ENCODE measurements at places on chromosomes 13 and 19. TPM values are rescaled to one million over a fixed set of nuclear protein-coding genes. Genes with fewer than 3 reads are reported as not detected.

DNA sequence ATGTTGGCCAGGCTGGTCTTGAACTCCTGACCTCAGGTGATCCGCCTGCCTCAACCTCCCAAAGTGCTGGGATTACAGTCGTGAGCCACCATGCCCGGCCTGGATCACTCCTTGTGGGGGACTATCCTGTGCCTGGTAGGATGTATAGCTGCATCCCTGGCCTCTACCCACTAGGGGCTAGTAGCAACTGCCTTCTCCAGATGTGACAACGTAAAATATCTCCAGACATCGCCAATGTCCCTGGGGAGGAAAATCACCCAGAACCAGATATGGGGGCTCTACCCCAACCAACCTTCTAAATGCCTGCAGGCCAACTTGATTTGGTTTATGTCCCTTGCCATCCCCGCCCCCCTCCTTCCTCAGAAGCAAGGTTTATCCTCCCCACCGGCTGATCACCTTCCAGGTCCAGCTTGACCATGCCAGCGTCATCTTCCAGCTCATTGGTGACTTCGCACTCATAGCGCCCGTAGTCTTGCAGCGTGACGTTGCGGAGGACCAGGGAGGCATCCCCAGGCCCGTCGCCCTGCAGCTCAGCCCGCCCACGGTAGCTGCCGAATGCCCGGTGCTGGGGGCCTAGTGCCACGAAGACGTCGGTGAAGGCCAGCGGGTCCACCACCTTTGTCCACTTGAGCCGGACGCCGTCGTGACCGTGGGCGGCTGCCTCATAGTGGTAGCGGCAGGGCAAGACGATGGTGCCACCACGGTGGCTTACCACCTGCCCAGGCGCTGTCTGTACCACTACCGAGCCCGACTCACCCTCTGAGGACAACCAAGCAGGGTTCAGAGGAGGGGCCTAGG, 12.5 kb downstream of the TM6SF2 start:
- H3K27me3 ChIP-seq = no peaks in the 10 kb centered on the region
- H3K4me3 ChIP-seq = no peak overlapping the region
- no peak for DNase-seq

DNA sequence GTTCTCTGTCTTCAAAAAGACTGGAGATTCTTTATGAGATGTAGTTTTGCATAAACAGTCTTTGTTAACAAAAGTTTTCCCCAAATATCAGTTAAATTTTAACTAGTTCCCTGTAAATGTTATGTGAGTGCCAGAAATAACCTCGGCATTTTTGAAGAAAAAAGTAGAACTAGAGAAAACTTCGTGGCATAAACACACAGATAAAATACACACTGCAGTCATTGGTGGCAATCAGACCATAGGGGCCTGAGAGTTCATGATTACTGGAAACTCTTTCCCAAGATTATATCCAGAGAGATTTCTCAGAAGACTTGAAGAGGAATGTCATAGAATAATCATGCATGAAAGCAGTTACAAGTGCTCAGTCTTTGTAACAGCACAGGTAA, 190.0 kb downstream of the MZT1 start:
- no peaks in the 10 kb centered on the region for H3K27me3 ChIP-seq
- H3K4me1 ChIP-seq = no peaks in the 10 kb centered on the region
- H3K36me3 ChIP-seq = no peaks in the 10 kb centered on the region
- DNase-seq = no peak
- H3K27ac ChIP-seq = no peak overlapping the region

The TLE6 gene
- total RNA-seq = 1.2 TPM

GRCh38 chr19:28601723-28602440, 611.1 kb downstream of the UQCRFS1 start:
- H3K27me3 ChIP-seq = no peaks in the 10 kb centered on the region
- no peak for DNase-seq
- no peaks in the 10 kb centered on the region for H3K4me1 ChIP-seq
- H3K36me3 ChIP-seq = no peaks in the 10 kb centered on the region

DNA sequence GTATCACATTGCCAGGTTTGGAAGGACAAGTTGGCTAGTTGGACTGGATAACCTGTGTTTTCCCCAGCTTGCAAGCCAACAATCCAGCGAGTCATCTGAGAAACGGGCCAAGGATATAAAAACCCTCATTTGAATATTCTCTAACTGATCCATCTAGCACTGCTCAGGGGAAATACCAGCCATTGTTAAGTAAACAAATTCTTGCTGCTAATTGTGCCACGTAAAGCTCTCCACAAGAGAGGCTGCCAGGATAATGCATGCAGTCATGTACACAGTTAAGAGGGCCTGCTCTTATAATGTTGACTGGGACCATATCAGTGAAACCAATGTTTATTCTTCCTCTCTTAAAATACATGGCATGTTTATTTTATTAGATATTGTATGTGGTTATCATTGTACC, 663.2 kb upstream of the SGCG start:
- H3K4me3 ChIP-seq = no peak overlapping the region
- no peak overlapping the region for H3K27ac ChIP-seq
- no peaks in the 10 kb centered on the region for H3K4me1 ChIP-seq
- H3K27me3 ChIP-seq = no peaks in the 10 kb centered on the region
- no peak for DNase-seq
- H3K36me3 ChIP-seq = no peaks in the 10 kb centered on the region

GRCh38 chr13:75226733-75227435, 255.1 kb downstream of the TBC1D4 start:
- no peak overlapping the region for H3K4me3 ChIP-seq
- no peak for DNase-seq
- no peaks in the 10 kb centered on the region for H3K4me1 ChIP-seq
- no peak overlapping the region for H3K27ac ChIP-seq
- no peaks in the 10 kb centered on the region for H3K27me3 ChIP-seq

The ATP12A gene
- not detected for total RNA-seq

The CATSPERD gene
- total RNA-seq = not detected

The SLC25A30 gene
- total RNA-seq = 22.8 TPM

Data from ovary (tissue), 10 donors.